ENCODE measurements at places on chromosomes 11 and 22. TPM values are rescaled to one million over a fixed set of nuclear protein-coding genes. Genes with fewer than 3 reads are reported as not detected.

The SEPTIN3 gene
- 2.0 TPM for polyA plus RNA-seq

The PHF21B gene
- polyA plus RNA-seq, result 1.3 TPM

DNA sequence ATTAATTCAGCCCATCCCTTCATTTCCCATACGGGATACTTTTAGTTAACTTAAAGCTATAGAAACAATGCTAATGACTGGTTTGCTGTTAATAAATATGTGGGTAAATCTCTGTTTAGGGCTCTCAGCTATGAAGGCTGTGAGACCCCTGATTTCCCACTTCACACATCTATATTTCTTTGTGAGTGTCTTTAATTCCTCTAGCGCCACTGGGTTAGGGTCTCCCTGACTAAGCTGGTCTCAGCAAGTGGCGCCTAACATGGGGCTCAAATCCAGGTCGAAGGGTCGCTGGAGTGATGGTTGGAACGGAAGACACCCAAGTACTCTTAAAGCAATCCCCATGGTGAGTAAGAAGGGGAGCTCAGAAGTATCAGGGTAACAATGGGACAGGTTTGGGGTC is 14.4 kb upstream of the OOSP1 start:
- DNase-seq, result no peak

The KRTAP5-9 gene
- 0.46 TPM for polyA plus RNA-seq

The PHLDA2 gene
- 0.69 TPM for polyA plus RNA-seq

The TSG101 gene
- 101 TPM for polyA plus RNA-seq

GRCh38 chr11:73203322-73203721 is 14.8 kb upstream of the P2RY2 start:
- peak; percentile 2 for DNase-seq

GRCh38 chr22:20404881-20405280 is 10.9 kb downstream of the ZNF74 start:
- no peak for DNase-seq

The FAM180B gene
- 0.35 TPM for polyA plus RNA-seq

DNA sequence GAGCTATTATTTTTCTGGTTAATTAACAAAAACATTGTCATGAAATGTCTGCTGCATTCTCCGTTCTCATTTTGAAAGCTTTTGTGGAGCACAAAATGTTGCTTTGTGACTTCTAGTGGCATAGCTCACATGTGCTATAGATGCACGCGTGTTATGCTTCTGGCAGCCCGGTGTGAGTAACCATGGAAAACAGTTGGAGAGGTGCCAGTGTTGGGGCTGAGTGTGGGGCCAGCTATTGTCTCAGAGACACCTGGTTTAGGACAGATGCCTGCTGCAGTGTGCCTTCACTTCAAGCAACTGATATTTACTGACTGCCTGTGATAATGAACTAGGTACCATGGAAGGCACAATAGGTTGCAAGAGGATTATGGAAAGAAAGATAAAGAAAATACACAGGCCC is 760.6 kb downstream of the NTM start:
- DNase-seq, result no peak

The PKNOX2 gene
- polyA plus RNA-seq, result 18.7 TPM

DNA sequence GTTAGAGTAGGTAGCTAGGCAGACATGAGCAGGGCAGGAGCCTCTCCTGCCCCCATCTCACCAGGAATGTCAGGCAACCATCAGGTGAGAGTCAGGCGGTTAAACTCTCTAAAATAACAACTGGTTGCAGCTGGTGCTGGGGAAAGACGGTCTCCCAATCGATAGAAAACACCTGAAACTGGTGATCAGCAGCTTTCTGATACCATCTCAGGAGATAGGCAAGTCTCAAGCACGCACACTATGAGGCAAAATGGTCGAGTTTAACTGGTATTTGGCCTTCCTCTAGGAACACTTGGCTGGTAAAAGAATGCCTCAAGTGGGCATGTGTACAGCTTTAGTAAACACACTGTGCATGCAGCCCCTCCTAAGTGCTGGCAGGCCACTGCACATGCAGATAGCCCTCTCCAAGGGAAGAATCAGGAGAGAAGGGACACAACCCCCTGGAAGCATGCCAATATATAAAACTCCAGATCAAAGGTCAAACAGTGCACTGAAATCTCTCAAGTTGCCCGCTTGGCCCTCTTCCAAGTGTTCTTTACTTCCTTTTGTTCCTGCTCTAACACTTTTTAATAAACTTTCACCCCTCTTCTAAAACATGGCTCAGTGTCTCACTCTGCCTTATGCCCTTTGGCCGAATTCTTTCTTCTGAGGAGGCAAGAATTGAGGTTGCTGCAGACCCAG is 88.7 kb downstream of the USP35 start:
- no peak for DNase-seq

DNA sequence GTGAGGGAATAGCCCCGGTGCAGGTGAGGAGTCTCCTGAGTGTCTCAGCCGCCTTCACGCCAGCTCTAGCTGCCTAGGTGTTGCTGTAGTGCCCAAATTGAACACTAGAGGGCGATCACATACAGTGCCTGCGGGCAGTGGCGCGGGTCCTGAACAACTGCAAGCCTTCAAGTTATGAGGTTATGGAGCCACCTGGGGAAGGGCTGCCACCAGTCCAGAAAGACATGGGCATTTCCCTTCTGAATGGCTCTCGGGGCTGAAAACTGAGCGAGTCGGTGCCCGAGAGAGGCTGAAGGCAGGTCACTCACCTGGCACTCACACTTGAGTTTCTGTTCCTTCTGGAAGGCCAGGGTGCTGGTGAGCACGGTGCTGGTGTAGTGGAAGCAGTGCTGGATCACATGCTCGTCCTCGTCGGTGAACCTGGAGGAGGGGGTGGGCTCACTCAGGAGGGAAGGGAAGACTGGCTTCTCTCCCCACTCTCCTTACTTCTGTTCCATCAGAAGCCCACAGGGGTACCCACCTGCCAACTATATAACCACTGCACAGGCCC is 88.4 kb downstream of the PDE2A start:
- DNase-seq, result peak; percentile 61

- no peak for DNase-seq
These were observed at the start of gene PLEKHA7 for GRCh38 chr11:17014321-17014832. PLEKHA7 (minus strand) TSS chr11:17014414; CDS start chr11:17014401, 13 bp downstream.

- peak; percentile 52 for DNase-seq
These were observed 29.2 kb downstream of the SC5D start for GRCh38 chr11:121321614-121322243.

DNA sequence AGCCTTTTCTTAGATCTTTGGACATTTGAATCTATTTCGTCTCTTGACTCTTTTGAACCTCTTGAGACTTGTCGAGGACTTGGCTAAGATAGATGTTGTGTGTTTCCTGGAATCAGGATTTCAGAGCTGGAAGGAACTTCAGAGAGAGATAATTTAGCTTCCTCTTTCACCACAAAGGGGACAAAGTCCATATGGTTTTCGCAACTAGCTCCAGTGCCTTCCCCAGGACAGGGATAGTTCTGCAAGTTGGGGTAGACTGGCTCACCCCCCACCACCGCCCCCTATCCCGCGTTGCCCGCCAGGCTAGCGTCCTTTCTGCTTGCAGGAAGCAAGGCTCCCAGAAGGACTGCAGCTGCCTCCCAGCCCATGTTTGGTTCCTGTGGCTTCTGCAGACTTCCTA is 75.7 kb upstream of the MYO18B start:
- peak; percentile 62 for DNase-seq

The PRR14L gene
- polyA plus RNA-seq, result 25.8 TPM

DNA sequence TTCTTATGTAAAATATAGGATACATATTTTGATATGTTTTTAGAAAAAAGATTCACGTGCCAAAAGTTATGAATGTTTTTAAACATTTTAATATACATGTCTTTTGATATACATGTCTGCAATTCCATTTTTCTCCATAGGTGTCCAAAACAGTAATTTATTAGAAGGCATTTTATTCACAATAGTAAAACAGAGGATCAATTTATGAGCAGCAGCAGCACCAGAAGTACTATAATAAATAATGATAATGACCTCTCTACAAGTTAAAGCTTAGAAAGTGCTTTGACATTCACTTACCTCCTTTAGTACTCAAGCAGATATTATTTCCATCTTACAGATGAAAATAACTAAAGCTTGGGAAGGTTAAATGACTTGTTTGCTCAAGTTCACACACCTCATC is 96.7 kb upstream of the DBX1 start:
- DNase-seq, result no peak

The TSSC4 gene
- polyA plus RNA-seq, result 21.1 TPM

The OR51B5 gene
- 0.82 TPM for polyA plus RNA-seq

DNA sequence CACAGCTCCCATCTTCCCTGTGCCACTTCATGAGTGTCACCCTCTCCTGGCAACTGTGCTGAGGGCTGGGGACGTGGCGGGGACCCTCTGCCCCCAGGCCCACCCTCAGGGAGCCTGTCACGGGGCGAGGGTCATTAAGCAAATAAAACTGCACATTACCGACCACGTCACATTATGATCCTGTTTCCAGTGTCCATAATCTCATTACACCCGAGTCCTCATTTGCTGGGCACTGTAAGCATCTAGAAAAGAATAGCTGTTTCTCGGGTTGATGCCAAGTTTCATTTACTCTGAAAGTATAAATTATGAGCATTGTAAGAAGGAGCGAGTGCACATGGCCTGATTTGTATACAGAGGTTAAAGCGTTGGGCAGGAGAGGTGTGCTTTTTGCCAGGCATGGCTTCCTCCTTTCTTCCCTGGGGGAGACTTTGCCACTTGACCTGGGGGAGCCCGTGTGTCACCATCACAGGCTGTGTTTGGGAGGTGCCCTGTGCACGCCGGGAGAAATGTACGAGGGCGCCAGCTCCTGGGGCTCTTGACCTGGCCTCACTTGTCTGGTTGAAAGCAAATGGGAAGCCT is 50.5 kb downstream of the LRP5 start:
- DNase-seq, result no peak

DNA sequence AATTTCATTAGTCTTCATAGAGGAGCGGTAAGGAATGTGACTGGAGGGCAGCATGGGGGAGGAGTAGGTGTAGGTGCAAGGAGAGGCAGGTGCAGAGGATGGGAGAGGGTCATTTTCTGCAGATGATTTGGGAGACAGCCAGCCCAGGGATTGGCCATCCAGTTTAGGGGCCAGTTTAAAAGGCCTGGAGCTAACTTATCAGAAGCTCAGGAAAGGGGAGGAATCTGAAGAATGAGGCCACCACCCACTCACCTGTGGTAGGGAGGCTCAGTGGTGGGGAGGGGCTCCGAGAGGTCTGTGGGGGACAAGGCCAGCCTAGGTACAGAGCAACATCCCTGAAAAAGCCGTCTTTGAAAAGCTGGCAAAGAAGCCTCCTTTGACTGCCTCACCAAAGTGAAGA is 110.8 kb upstream of the TMEM45B start:
- no peak for DNase-seq
